ENCODE measurements at places on chromosomes 4 and X.
A peak's percentile ranks its signal among the peaks of the same experiment; 100 is the strongest.

DNA sequence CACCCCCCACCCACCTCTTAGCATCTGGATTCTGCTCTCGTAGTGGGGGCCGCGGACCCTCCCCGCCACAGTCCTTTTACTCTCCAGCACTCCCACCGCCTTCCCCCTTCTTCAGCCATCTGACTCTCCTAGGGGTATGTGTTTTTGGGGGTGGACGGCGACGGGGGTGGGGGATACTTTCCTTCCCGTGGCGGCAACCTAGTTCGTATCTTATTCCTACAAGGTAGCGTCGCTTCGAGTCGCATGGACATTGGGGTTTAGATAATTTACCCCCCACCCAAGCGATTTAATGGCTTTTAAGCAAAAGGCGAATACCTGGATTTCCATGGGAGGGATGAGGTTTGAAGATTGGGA lies 1.3 kb upstream of the BCORL1 start:
- no peak for DNase-seq

DNA sequence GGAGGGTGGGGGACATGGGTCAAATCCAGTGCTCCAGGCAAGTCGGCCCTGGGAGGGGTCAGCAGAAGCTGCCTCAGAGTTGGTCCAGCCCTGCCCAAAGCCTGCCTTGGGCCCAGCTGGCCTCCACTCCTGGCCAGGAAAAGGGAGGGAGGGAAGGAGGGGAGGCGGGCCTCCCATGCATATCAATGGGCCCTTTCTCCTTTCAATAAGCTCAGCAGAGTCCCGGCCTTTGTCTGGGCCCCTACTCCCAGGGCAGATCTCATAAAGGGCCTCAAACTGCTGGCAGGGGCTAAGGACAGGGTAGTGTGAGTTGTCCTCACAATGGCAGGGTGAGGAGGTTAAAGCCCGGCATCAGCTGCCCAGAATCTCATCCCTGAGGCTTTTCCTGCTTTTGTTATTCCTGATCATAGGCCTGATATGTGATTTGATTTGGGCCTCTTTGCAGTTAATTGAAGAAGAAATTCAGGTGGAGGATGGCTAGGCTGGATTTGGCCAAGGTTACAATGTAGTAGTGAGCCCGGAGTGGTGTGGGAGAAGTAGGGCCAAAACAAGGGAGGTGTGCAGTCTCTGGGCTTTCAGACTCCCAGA lies 121.1 kb upstream of the ATP6AP2 start:
- no peak for DNase-seq

GRCh38 chrX:132940727-132941327 lies 17.6 kb downstream of the HS6ST2 start:
- DNase-seq, result no peak

- DNase-seq, result no peak
Observed at GRCh38 chrX:110318664-110318968, 731 bp upstream of the AMMECR1 start.

- no peak for DNase-seq
Observed at GRCh38 chrX:71103110-71103983, 3.2 kb downstream of the CXorf65 start.

- DNase-seq, result no peak
Observed at GRCh38 chr4:185421366-185422124, 4.2 kb downstream of the UFSP2 start.

GRCh38 chr4:129014566-129015509 lies 78.5 kb downstream of the SCLT1 start:
- DNase-seq, result no peak

GRCh38 chr4:174490451-174490961 lies 31.8 kb downstream of the HPGD start:
- DNase-seq, result no peak

- no peak for DNase-seq
Observed at GRCh38 chr4:48831532-48832030, 693 bp downstream of the OCIAD1 start.

DNA sequence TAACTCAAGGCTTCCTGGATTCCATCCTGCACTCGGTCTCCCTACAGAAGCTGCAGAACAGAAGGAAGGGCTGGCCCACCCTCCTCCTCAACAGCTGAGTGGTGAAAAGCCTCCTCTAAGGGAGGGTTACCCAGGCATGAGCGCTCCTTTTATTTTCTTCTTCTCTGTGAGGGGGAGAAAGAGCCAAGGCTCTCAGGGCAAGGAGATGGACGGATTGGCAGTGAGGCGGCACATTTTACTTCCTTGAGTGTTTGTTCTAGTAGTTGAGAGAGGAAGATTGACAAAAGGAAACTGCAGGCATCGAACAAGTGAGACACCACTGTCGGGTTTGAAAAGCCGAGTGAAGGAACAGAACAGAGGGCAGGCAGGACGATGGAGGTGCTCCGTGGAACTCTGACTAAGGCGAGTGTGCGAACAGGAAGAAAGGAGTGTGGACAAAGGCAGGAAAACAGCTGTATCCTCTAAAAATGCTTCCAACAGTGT lies 38.4 kb upstream of the STS start:
- peak; percentile 23 for DNase-seq

DNA sequence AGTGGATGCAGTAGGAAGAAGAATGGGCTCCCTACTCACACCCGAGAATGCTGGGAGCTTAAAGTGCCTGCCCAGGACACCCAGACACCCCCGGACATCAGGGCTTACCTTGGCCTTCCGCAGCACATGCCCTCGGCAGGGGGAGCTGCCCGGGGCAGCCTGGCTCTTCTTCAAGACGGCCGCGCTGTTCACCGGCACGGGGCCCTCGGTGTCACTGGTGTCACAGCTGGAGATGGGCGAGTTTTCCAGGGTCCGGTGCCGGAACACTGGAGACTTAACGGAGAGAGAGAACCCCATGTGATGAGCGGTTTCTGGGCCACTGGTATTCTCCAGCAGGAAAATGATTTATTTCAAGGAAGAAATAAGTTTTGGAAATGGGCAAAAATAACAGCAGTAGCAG lies 170.9 kb downstream of the AFAP1 start:
- DNase-seq, result no peak

Measured in neuronal stem cell (in vitro differentiated cells).